ENCODE measurements at places on chromosomes 2 and 18. TPM values are rescaled to one million over a fixed set of nuclear protein-coding genes. Genes with fewer than 3 reads are reported as not detected.

The ERBB4 gene
- 0.67 TPM for total RNA-seq

The NOSTRIN gene
- 96.5 TPM for total RNA-seq

The LCT gene
- 12.6 TPM for total RNA-seq

The POTEI gene
- not detected for total RNA-seq

The FSHR gene
- not detected for total RNA-seq

The SH2D6 gene
- 12.4 TPM for total RNA-seq

DNA sequence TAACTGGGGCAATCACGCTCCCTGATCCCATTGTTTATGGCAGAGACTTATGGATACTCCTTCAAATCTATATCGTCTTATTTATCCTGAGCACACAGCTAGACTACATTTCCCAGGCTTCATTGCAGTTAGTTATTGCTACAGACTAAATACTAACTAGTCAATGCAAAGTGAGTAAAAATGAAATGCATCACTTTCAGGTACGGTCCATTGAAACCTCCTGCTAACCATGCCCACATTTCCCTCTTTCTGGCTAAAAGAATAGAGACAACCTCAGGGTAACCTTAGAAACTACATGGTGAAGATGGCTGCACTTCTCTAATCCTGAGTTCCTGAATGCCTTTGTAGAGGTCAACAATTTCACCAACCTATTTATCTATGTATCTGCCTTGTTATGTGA, 437.4 kb downstream of the EPHA4 start:
- H3K36me3 ChIP-seq, result no peaks in the 10 kb centered on the region
- no peaks in the 10 kb centered on the region for H3K4me1 ChIP-seq
- no peaks in the 10 kb centered on the region for H3K27me3 ChIP-seq
- H3K4me3 ChIP-seq, result no peak overlapping the region
- H3K27ac ChIP-seq, result no peak overlapping the region
- DNase-seq, result no peak

DNA sequence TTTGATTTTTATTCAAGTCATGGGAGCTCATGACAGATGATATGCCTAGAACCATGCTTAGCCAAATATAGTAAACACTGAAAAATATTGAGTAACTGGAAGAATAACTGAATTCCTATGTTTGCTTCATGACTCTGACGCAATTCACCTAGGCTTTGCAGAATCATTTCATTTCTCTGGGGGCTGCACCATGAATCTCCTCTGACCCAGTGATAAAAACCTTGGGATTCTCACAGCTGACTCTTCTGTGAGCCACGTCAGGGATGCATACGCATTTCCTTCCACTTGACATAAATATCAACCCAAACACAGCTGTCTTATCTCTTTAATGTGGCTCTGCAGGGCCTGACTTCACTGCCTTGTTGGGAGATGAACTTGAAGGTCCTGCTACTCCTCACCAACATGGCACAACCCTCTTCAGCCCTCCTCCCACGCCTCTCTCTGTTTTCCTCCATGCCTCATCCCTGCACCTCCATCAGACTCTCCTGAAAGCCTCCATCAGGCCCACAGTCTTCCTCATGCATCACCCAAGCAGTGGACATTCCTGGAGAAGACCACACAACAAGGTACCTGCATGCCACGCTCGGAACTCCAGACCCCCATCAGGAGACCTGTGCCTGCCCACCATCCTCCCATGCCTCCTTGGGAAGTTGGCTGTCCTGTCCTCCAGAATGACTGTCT, 29.8 kb downstream of the COL6A3 start:
- peaks cover 4% of the 10 kb centered on the region for H3K27me3 ChIP-seq
- no peaks in the 10 kb centered on the region for H3K36me3 ChIP-seq
- H3K27ac ChIP-seq, result no peak overlapping the region
- H3K4me3 ChIP-seq, result no peak overlapping the region
- no peak for DNase-seq

GRCh38 chr2:234240917-234241316, 190.4 kb downstream of the SPP2 start:
- no peaks in the 10 kb centered on the region for H3K27me3 ChIP-seq
- H3K27ac ChIP-seq, result no peak overlapping the region
- DNase-seq, result no peak
- H3K36me3 ChIP-seq, result no peaks in the 10 kb centered on the region
- H3K4me3 ChIP-seq, result no peak overlapping the region

DNA sequence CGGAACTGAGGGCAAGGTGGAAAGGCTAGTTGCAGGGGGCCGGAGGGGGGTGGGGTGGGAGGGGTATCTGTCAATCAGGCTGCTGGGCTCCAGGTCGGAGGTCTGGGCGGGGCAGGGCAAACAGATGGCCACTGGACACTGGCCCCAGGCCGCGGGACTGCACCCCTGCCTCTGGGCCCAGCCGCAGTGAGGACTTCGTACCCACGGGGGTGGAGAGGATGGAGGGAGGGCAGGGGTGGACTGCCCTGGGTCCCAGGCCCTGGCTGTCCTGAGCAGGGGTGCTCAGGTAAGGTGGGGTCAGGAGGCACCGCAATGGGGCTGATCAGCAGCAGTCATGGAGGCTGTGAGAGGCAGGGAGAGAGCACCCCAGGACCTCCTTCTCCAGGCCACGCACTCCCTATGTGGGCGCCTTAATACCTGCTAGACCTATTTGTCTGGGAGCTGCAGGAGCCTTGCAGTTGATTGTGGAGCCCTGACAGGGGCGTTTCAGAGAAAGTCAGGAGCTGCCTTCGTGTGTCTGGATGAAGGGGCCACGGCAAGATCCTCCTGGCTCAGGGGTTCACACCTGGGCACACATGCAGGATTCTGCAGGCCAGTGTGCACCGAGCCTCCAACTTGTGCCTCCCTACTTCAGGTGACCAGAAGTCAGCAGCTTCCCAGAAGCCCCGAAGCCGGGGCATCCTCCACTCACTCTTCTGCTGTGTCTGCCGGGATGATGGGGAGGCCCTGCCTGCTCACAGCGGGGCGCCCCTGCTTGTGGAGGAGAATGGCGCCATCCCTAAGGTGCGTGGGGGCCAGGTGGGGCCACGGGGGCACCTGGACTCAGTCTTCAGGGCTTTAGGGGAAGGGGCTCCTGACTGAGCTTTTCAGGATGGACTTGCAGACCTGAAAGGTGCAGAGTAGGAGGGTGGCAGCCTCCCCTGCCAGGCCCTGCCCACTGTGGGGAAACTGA, 1.5 kb downstream of the CTDSP1 start:
- peak overlapping the region; percentile 75 for H3K4me3 ChIP-seq
- no peaks in the 10 kb centered on the region for H3K36me3 ChIP-seq
- no peaks in the 10 kb centered on the region for H3K27me3 ChIP-seq
- peak; percentile 73 for DNase-seq

DNA sequence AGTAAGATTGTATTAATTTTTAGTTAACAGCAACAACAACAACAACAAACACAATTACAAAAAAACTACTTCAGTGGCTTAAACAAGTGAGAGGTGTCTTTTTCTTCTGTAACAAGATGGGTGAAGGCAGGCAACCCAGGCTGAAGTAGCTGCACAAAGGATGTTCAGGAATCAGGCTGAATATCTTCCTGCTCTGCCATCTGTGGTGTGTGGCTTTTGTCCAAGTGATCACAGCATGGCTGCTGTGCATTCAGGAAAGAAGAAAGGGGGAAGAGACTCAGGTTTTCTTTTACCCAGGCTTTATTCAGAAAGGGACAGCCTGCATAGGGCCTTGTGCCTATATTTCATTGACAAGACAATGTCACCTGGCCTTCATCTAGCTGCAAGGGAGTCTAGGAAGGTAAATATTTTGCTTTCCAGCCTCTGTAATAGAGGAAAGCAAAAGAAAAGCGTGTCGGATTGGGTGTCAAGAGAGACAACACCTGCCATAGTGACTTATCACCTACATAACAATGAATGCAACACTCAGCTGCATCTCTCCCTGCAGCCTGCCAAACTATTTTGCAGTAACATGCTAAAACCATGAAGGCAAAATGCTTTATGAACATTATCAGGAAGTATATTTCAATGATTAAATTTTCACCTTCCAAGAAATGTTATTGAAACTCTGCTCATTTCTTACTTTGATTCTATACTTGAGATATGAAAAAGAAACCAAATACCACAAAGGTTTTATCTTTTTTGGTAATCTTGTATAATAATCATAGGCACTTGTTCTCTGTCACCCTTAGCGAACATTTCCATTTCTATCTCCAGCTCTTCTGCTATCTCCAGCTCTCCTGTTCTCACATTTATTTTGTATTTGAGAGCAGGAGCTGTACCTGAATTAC, 14.6 kb downstream of the G6PC2 start:
- H3K27ac ChIP-seq, result no peak overlapping the region
- no peaks in the 10 kb centered on the region for H3K36me3 ChIP-seq
- H3K4me3 ChIP-seq, result no peak overlapping the region
- H3K4me1 ChIP-seq, result no peaks in the 10 kb centered on the region
- DNase-seq, result no peak

- H3K4me3 ChIP-seq, result no peak overlapping the region
- no peaks in the 10 kb centered on the region for H3K4me1 ChIP-seq
- H3K27me3 ChIP-seq, result no peaks in the 10 kb centered on the region
- no peaks in the 10 kb centered on the region for H3K36me3 ChIP-seq
- no peak for DNase-seq
- no peak overlapping the region for H3K27ac ChIP-seq
Measured at GRCh38 chr18:48569139-48569914, 30.5 kb downstream of the CTIF start.

GRCh38 chr2:239616729-239617128, 215.9 kb upstream of the HDAC4 start:
- H3K27ac ChIP-seq, result no peak overlapping the region
- H3K36me3 ChIP-seq, result no peaks in the 10 kb centered on the region
- no peaks in the 10 kb centered on the region for H3K4me1 ChIP-seq
- H3K27me3 ChIP-seq, result no peaks in the 10 kb centered on the region
- no peak overlapping the region for H3K4me3 ChIP-seq

DNA sequence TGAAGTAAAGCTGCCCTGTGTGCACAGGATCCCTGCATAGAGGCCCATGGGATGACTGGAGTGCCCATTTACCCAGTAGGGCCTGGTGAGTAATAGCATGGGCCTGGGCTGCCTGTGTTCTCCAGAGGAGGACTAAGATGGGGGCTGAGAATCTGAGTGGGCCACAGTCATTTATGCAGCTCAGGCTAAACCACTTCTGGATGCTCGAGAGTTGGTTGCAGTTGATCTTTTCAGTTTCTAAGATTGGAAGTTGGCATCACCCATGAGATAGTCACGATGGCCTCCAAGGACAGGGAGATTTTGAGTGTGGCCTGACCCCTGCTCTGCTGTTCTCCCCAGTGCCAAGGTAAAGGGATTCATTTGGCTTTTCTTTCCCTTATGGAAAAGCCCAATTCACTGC, 179.1 kb upstream of the SPRED2 start:
- H3K36me3 ChIP-seq, result no peaks in the 10 kb centered on the region
- no peaks in the 10 kb centered on the region for H3K4me1 ChIP-seq
- H3K27ac ChIP-seq, result no peak overlapping the region
- no peaks in the 10 kb centered on the region for H3K27me3 ChIP-seq
- H3K4me3 ChIP-seq, result no peak overlapping the region

DNA sequence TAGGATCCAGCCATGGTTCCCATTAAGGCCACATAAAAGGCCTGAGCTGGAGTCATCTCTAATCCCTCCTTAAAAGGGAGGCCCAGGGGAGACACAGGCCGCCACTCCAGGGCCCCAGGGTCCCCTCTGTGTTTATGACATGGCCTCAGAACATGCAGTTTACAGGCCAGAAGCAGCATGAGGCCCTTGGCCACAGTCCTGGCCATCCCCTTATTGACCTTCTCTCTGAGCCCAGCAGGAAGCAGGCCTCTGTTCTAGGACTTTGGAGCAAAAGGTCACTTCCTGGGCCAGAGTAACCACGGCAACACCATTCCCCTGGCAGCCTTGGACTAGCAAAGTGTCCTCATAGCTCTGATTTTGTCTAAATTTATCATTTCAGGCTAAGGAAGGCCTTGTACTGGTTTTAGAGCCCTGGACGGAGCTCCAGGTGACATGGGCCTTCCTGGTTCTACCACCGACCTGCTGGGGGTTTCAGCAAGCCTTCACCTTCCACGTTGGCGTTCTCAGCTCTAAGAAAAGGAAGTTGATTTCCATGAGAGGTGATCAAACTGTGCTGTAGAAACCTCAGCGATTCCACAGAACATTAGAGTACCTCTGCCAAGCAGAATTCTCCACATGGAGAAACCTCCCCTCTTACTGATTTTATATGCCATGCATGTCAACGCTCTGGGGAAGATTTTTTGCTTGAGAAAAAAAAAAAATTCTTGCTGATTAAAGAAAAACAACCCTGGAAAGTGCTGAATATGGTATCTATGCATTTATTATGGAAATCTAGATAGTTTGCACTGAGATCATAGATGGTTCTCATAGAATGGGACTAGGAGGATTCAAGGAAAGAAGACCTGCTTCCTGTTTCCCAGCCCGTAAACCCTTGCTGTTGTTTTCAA, 53.7 kb downstream of the HS1BP3 start:
- no peaks in the 10 kb centered on the region for H3K36me3 ChIP-seq
- no peak overlapping the region for H3K4me3 ChIP-seq
- H3K27ac ChIP-seq, result peak overlapping the region; percentile 66
- H3K27me3 ChIP-seq, result no peaks in the 10 kb centered on the region

DNA sequence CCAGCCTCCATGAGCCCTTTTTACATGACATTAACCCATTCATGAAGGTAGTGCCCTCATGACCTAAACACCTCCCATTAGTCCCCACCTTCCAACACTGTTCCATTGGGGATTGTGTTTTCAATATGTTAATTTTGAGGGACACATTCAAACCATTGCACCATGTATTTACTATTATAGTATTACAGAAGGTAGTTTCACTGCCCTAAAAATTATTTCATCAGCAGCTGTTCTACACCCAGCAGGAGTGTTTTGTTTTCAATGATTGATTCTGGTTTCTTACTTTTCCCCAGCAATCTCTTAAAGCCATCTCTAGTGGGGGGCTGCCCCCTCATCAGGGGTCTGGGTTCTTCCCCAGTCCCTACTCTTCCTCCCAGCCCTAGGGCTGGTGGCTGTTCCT, 71.9 kb downstream of the CERS6 start:
- no peaks in the 10 kb centered on the region for H3K27me3 ChIP-seq
- no peak overlapping the region for H3K27ac ChIP-seq
- H3K36me3 ChIP-seq, result no peaks in the 10 kb centered on the region
- H3K4me1 ChIP-seq, result peaks cover 13% of the 10 kb centered on the region
- no peak for DNase-seq

- no peak overlapping the region for H3K4me3 ChIP-seq
- DNase-seq, result no peak
- H3K4me1 ChIP-seq, result no peaks in the 10 kb centered on the region
Measured at GRCh38 chr2:139684286-139684860, 904.2 kb upstream of the NXPH2 start.

DNA sequence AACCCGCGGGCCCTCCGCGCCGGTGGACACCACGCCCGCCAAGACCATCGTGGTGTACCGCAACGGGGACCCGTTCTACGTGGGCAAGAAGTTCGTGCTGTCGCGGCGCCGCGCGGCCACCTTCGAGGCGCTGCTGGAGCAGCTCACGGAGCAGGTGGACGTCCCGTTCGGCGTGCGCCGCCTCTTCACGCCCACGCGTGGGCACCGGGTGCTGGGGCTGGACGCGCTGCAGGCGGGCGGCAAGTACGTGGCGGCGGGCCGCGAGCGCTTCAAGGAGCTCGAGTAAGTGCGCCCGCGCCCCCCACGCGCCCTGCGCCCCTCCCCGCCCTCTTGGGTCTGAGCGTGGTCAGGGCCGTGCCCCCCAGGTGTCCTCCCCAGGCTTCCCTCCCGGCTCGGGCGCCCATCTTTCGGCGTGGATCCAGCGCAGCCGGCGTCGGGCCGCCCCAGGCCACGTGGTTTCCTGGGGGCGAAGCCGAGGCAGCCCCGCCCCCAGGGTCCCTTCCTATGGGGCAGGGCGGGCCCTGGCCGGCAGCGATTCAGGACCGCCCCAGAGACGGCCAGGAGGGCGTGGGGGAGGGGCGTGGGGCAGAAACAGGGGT, 481 bp downstream of the DCDC2C start:
- no peaks in the 10 kb centered on the region for H3K36me3 ChIP-seq
- no peak for DNase-seq
- H3K27me3 ChIP-seq, result no peaks in the 10 kb centered on the region
- H3K4me1 ChIP-seq, result no peaks in the 10 kb centered on the region
